A549 treated with ZK216348 at 1 μM for 4 hours (cell line): ENCODE measurements at places on chromosomes 2 and 18. TPM values are rescaled to one million over a fixed set of nuclear protein-coding genes. Genes with fewer than 3 reads are reported as not detected.

TUBA4A gene
- total RNA-seq = 299 to 359 TPM (median 345 TPM) in 5 replicates

ABCG8 gene
- not detected in 5 replicates for total RNA-seq

AMER3 gene
- not detected in 5 replicates for total RNA-seq

IL37 gene
- not detected in 5 replicates for total RNA-seq

KLHL29 gene
- total RNA-seq = 3.9 to 6.2 TPM (median 5.2 TPM) in 5 replicates

FAP gene
- not detected in 5 replicates for total RNA-seq

SH3BP4 gene
- total RNA-seq = 30.2 to 43.1 TPM (median 36.3 TPM) in 5 replicates

DSEL gene
- total RNA-seq = 0.25 to 0.52 TPM (median 0.40 TPM) in 5 replicates

PLEK gene
- total RNA-seq = not detected in 5 replicates

CIB4 gene
- 0.44 to 0.93 TPM (median 0.52 TPM) in 3 of 5 replicates, not detected in the others for total RNA-seq

ABCG5 gene
- total RNA-seq = not detected in 5 replicates

DLX1 gene
- total RNA-seq = 2.6 to 3.7 TPM (median 3.2 TPM) in 5 replicates

PID1 gene
- 3.6 to 4.3 TPM (median 4.1 TPM) in 5 replicates for total RNA-seq

PRSS56 gene
- 0.08 to 0.31 TPM (median 0.20 TPM) in 4 of 5 replicates, not detected in the other for total RNA-seq

LRRTM4 gene
- not detected in 5 replicates for total RNA-seq

PTPRM gene
- 26.0 to 36.8 TPM (median 31.8 TPM) in 5 replicates for total RNA-seq

PCARE gene
- not detected in 5 replicates for total RNA-seq

DNAJC10 gene
- total RNA-seq = 40.5 to 81.9 TPM (median 77.3 TPM) in 5 replicates

ZSWIM2 gene
- not detected in 5 replicates for total RNA-seq

TNP1 gene
- not detected in 5 replicates for total RNA-seq

POMC gene
- total RNA-seq = not detected in 5 replicates

GPBAR1 gene
- 0.09 to 0.19 TPM (median 0.12 TPM) in 3 of 5 replicates, not detected in the others for total RNA-seq

CD8B2 gene
- not detected in 5 replicates for total RNA-seq

RAB17 gene
- total RNA-seq = 0.16 to 0.33 TPM (median 0.28 TPM) in 4 of 5 replicates, not detected in the other

GAL3ST2 gene
- total RNA-seq = 0.20 to 0.46 TPM (median 0.33 TPM) in 5 replicates

INHA gene
- 0.19 to 0.74 TPM (median 0.49 TPM) in 5 replicates for total RNA-seq

CYP20A1 gene
- 8.0 to 11.9 TPM (median 9.1 TPM) in 5 replicates for total RNA-seq

CFAP53 gene
- total RNA-seq = 0.19 to 0.62 TPM (median 0.35 TPM) in 5 replicates
